Activated naive CD4-positive, alpha-beta T cell treated with anti-CD3 and anti-CD28 coated beads for 36 hours (primary cell): ENCODE measurements at places on chromosomes 2 and 18.
A peak's percentile ranks its signal among the peaks of the same experiment; 100 is the strongest.

DNA sequence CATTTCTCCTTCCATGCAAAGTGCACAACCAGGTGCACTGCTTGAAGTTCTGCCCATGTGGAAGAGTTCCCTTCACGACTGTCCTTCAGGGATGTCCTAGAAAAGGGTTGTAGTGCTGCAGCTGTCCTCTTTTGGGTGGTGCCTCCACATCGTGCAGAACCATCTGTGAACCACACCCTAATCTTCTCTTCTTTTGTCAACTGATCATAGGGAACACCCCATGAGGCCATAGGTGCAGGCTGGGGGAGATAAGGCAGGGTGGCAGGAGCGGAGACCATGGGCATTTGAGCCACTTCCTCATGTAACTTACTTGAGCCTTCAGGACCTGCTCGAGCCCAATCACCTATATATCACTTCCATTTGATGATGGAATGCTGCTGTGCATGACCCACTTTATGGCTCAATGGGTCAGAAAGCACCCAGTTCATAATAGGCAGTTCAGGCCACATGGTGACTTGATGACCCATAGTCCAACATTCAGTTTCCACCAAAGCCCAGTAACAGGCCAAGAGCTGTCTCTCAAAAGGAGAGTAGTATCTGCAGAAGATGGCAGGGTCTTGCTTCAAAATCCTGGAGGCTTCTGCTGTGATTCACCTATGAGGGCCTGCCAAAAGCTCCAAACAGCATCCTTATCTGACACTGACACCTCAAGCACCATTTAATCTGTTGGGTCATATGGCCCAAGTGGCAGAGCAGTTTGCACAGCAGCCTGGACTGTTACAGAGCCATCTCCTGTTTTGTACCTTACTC, 84.7 kb upstream of the CYRIA start:
- no peak for DNase-seq

DNA sequence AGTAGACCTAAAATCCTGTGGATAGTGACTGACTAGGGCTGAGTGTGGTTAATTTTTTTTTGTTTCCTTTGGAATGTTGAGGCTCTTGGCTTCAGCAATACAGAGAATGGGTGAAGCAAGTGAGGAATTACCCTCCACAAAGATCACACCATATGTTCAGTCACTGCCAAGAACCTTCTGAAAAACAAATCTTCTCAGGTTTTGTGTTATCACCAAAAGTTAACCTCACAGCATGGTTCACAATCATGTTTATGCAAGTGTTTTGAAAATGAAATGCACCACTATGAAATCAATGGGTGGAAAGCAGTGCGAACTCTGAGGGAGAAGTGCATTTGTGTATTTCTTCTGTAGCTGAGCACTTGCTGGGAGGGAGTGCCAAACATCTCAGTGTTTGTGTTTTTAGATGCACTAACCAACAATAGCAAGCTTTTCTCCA, 44.4 kb downstream of the SPATS2L start:
- no peak for DNase-seq

- peak; percentile 58 for DNase-seq
These were observed 20.1 kb downstream of the INPP5D start for GRCh38 chr2:233079953-233080835.

- DNase-seq: no peak
These were observed 66.6 kb downstream of the MTCL1 start for GRCh38 chr18:8771930-8772329.

GRCh38 chr18:43869451-43870008, 592.2 kb upstream of the SYT4 start:
- no peak for DNase-seq

GRCh38 chr18:24553571-24554285, 93.3 kb downstream of the HRH4 start:
- DNase-seq: no peak

DNA sequence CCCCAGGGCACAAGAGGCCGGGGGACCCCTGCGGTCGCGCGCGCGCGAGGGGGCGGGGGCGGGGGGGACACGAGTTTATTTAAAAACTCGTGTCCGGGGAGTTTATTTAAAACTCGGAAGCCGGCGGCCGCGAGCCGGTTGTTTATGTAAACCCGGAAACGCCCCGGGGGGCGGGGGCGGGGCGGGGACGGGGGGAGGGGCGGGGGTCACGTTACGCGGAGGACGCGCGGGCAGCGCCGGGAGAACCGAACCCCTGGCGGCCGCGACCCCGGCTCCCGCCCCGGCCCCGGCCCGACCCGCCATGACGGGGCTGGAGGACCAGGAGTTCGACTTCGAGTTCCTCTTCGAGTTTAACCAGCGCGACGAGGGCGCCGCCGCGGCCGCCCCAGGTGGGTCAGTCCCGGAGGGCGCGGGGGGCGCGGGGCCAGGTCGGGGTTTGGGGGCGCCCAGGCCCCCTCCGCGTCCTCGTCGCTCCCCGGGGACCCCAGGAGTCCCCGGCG, 4.4 kb downstream of the NFATC1 start:
- peak; percentile 73 for DNase-seq

DNA sequence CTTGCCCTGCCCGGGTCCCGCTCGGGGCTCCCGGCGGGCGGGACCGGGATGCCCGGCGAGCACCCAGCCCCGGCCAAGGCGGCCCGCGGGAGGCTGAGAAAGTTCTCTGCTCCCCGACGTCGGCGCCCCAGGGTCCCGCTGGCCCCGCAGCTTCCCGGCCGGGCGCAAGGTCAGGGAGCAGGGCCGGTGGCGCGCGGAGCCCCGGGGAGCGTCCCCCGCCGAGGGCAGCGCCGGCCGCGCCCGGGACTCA, 331 bp downstream of the SERPINE2 start:
- DNase-seq: no peak

DNA sequence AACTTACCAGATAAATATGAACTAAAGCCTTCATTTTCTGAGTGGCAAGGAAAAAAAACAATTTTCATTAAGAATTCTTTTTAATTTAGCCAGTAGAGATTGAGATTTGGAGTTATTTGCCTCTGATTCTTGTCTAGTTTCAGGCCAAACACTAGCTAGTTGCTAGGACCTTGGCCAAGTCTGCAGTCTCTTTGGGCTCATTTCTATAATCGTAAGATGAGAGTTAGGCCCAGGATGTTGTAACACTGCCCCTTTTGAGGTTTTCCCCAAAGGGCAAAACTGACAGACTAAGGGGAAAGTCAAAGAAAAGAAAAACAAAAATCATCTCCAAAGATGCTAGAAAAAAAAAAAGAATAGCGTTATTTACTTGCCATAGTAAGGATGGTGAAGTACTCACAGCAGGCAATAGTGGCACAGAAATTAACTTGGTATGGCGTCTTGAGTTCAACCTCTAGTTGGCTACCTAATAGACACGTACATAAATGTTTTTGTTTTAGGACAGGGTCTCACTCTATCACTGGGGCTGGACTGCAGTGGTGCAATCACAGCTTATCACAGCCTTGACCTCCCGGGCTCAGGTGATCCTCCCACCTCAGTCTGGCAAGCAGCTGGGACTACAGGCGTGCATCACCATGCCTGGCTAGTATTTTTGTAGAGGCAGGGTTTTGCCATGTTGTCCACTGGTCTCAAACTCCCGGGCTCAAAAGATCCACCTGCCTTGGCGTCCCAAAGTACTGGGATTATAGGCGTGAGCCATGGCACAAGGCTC, 23.0 kb upstream of the ADAM17 start:
- DNase-seq: no peak

GRCh38 chr2:241977557-241978300, 108.2 kb downstream of the RTP5 start:
- DNase-seq: no peak

DNA sequence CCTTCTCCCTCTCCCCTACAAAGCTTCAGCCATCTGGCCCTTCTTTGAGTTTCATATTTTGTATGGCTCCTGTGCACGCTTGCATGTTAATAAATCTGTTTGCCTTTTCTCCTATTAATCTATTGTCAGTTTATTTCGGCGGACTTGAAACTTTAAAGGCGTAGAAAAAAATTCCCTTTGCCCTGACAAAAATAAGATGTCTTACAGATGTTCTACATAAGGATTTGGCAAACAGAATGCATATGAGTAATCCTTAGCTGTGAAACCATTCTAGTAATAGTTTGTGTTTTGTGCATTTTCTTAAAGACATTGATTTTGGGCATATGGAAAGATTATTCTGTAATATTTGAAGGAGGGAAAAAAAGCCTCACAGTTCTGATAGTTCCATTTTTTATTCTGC, 15.0 kb upstream of the BMPR2 start:
- DNase-seq: no peak

GRCh38 chr18:63143330-63143771, 176.2 kb downstream of the BCL2 start:
- DNase-seq: no peak

- DNase-seq: no peak
These were observed 39.8 kb downstream of the SLC66A2 start for GRCh38 chr18:79911344-79912270.

- DNase-seq: no peak
These were observed 45.7 kb upstream of the MYCN start for GRCh38 chr2:15894481-15895144.

DNA sequence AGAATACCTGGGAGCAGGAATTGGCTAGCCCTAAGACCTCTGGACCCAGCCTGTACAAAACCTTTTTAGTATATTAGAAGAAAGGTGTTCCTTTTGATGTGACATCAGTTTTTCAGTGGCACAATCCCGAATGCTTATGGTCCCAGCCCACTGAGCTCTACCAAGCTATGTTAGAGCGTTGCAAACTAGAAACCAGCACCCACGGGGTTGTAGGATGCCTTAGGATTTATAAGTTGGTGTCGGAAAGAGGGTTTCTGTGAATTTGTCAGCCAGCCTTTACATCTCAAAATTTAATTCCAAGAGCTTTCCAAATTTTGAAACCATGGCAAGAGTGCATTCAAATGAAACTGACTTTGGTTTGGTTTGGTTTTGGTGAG, 499 bp upstream of the LMAN1 start:
- DNase-seq: no peak

- no peak for DNase-seq
These were observed 123.2 kb downstream of the B3GNT2 start for GRCh38 chr2:62319070-62319469.

- no peak for DNase-seq
These were observed 11.0 kb upstream of the CBLN2 start for GRCh38 chr18:72555101-72555500.

DNA sequence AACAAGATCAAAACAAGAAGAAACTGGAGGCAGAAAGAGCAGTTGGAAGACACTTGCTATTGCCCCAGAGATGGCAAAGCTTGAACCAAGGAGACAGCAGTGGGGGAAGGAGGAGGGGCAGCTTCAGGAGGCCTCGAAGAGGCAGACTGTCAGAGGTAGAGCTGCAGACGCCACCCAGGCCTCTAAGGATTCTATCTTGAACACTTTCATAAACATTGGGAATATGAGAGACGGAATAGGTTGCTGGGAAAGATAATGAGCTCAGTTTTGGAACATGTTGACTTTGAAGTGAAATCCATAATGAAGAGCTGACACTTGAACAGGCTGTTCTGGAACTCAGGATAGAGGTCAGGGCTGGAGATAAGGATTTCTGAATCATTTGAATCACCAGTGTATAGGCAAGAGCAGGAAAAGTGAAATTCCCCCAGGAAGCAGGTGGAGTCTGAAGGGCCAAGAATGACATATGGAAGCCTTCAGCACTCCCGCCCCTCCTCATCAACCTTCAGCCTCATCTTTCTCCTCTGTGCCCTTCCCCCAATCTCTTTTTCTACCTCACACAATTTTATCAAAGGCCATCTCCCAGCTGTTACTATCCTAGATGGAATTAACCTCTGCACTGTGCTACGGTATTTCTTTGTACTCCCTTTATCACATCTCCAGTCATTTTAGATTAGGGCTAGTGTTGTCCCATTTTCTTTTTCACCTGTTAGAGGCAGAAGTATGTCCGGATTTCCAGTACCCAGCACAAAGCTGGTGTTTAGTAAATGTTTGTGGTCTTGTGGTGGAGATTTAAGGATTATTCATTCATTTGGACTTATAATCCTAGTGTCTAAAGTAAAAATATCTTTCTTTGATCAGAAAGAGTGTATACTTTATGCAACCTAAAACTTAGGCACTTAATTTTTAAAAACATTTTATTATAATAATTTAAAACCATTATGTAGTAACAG, 47.5 kb upstream of the RTN4 start:
- DNase-seq: no peak

GRCh38 chr2:229514273-229514895, 200.0 kb downstream of the DNER start:
- DNase-seq: no peak

DNA sequence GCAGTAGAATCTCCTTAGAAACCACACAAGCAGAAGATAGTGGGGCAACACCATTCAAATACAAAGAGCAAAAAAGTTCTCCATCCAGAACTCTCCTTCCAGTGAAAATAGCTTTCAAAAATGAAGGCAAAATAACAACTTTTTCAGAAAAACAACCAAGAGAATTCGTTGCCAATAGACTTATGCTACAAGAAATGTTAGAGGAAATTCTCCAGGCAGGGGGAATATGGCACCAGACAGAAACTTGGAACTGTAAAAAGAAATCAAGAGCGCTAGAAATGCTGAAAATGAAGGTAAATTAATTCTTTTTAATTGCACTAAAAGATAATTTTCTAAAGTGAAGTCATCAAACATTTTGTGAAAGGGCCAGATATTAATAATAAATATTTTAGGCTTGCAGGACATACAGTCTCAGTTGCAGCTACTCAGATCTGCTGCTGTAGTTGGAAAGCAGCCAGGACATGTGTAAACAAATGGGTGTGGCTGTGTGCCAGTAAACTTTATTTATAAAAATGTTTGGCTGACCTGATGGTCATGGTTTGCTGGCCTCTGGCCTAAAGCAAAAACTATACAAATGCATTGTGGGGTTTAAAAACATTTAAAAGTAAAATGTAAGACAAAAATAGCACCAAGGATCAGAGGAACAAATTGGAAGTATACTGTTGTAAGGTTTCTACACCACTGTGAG, 73.7 kb upstream of the TGFA start:
- DNase-seq: no peak

DNA sequence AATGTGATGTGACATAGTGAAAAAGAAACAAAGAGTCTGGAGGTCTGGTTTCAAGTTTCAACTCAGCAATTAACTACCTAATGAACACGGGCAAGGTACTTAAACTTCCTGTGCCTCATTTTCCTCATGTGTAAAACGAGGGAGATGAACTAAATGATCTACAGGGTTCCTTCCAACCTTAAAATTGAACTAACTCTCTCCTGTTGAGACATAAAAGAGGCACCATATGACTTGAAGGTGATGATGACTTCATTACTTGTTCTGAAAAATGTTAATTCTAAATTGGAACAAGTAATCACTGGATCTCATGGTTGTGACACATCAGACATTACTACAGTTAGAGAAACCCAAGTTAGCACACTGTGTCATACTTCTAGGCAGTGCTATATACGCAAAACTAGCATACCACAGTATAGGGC, 8.9 kb upstream of the REL start:
- no peak for DNase-seq
